Hematopoietic multipotent progenitor cell treated with erythropoietin and hydrocortisone succinate and interleukin-3 and kit ligand, for 17 days (in vitro differentiated cells): ENCODE measurements at places on chromosomes 1 and 21.

- no peak for DNase-seq
These were observed 2.5 kb upstream of the MYBPHL start for GRCh38 chr1:109309347-109309746.

DNA sequence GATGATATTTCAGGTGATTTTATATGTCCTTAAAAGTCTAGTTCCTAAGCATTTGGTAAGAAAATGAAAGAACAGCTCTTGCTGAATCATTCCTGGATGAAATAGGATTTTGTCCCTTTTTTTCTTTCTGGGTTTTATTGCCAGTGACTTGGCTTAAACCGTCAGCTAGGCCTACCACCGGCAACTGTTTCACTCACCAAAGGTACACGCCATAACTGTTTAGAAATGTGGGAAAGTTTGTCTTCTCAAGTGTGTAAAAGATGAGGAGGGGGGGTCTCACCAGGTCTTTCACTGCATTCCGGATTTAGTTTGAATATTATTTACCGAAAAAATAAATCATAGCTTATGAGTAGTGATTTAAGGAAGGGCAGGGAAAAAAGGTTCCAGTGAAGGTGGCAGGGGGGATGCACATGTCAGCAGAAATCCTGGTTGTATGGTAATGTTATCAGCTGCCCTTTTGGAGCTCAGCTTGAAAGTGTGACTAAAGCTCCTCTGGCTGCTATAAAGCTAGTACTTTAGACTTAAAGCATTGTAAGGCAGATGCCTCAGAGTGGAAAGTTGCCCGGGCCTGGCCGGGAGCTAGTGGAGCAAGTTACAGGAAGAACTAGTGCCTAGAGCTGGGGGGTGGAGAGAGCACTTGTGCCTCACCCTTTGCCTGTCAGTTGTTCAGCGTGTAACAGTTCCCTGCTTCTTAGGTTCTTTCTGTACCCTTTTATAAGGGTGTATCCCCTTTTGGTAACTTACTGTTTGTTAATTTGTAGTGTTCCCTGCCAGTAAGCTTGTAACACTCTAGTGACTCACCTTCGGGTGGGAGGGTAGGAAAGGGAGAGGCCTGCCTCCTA lies 3.1 kb downstream of the ATP1A1 start:
- DNase-seq: peak; percentile 34

DNA sequence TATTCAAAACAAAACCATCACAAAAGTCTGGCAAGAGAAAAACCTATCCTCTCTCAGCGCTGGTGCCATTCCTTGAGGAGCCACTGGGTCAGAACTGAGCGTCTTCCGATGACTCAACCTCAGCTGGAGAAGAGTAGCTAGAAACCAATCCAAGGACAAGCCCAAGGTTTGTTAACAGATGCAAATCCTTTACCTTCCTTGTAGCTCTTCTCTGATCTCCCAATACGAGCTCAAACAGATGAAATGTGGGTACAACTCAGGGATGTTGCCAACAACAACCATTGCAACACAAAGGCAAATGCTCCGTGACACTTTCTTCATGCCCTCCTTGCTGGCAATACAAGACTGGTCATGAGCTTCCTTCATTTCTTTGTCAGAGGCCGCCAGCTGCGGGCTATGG lies 337.1 kb downstream of the SIPA1L2 start:
- no peak for DNase-seq

DNA sequence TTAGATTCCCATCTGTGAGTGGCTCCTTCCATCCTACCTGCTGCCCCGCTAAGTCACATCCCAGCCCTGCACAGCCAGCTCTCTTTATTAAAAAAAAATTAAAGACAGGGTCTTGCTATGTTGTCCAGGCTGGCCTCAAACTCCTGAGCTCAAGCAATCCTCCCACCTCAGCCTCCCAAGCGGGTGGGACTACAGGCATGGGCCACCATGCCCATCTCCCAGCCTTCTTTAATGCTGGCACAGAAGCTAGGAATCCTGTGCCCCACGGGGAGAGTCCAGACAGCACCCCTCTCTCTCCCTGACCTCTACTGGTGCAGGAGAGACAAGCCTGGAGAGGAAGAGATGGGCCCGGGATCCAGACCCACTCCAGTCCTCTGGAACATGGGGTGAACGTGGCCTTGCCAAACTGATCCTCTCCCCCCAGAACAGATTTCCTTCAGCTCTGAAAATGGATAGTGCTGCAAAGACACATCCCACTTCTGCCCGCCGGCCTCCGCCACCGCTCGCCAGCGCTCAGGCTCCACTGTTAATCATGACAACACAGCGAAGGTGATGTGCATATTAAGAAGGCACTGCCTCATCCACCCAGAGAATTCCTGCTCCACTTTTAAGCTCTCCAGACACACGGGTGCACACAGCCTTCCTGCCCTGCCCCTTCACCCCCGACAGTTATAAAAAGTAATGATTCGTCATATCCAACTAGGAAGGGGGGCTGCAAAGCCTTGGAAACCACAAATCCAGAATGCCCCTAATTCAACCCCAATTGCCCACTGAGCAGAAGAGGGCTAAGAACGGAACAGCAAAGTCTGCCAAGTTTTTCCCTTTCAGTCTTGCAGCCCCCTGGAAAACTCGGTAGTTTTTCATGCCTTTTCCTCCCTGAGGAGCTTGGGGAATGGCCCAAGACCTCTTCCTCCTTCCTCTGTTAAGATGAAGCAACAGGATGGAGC lies 68.1 kb downstream of the MRPL37 start:
- DNase-seq: no peak

DNA sequence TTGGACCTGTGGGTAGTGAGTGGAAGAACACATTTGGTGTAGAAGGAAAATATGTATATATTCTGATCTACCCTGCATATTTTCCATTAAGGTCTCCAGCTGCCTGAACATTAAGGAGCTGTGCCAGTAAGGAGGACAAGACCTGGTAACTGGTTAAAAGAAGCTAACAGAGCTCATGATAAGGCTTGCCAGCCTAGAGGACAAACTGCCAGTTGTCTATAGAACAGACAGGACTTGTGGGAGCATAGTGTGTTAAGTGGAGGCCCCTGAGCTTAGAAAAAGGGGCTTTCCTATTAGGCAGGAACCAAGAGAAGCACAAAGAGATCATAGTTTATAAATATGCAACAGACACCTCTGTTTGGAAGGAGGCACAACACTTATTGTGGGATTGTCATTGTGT lies 23.0 kb downstream of the DNM3 start:
- DNase-seq: no peak

GRCh38 chr1:218259800-218260199 lies 25.3 kb upstream of the RRP15 start:
- DNase-seq: no peak

- no peak for DNase-seq
These were observed 30.0 kb upstream of the UBE2U start for GRCh38 chr1:64173336-64173940.

DNA sequence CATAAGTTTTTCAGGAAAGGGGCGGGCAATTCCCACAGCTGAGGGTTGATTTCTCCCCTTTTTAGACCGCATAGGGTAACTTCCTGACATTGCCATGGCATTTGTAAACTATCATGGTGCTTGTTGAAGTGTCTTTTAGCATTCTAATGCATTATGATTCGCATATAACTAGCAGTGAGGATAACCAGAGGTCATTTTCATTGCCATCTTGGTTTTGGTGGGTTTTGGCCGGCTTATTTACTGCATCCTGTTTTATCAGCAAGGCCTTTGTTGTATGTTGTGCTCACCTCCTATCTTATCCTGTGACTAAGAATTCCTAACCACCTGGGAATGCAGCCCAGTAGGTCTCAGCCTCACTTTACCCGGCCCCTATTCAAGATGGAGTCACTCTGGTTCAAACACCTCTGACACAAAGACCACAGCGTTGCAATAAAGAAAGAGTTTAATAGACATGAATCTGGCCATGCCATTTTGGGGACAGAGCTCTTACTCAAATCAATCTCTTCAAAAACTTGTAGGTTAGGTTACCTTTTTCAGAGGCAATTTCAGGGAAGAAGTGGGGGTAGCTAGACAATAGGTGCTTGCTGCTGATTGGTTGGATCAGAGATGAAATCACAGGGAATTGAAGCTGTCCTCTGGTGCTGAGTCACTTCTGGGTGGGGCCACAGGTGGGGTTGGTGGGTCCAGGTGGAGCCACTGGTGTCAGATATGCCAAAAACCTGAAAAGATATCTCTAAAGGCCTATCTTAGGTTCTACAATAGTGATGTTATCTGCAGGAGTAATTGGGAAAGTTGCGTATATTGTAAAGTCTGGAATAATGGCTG lies 23.3 kb downstream of the TBX19 start:
- DNase-seq: no peak

- no peak for DNase-seq
These were observed at the start of gene RBP7 for GRCh38 chr1:9996624-9997582. Gene RBP7, plus strand, starts transcription at chr1:9997228. Its CDS starts 31 bp downstream, at chr1:9997259.

- no peak for DNase-seq
These were observed 8.1 kb downstream of the KRTAP10-1 start for GRCh38 chr21:44531606-44532564.

GRCh38 chr1:44907893-44908292 lies 64.8 kb upstream of the PTCH2 start:
- DNase-seq: no peak

DNA sequence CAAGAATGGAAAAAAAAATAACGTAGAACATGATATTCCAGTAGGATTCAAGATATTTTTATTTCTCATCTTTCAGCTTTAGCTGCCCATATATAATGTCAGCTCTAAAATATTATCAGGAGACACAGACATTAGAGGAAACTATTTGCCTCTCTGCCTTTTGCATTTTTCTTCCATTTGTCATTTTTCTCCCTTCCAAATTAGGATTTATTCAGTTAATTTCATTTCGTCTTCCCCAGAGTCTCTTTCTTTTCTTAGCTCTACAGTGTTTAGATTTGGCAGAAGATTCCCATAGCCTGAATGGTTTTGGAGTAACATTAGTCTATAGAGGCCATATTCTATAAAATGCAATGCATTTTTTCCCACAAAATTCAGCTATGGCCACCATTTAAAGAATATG lies 5.1 kb upstream of the ENAH start:
- DNase-seq: no peak
